ENCODE measurements at places on chromosomes 7 and 10. TPM values are rescaled to one million over a fixed set of nuclear protein-coding genes. Genes with fewer than 3 reads are reported as not detected.

Gene C10orf67
- total RNA-seq = 0.11 TPM

DNA sequence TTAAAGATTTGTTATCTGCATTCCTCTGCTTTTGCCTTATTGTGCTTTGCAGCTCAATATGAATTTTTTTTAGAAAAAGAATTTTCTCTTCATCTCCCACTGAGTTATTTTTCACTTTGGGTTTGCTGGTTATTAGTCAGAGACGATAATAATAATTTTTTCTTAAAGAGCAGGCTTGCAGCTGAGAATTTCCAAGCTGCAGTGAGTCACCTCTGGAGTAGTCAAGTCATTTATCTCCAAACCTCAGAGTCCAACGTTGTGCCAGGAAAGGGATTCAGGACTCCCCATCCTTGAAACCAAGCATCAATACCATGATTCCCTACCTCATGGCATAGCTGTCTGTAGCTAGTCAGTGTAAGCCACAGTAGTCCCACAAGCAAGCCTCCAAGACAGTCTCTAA is 15.2 kb upstream of the EGR2 start:
- no peaks in the 10 kb centered on the region for H3K36me3 ChIP-seq
- H3K27ac ChIP-seq = no peak overlapping the region
- DNase-seq = no peak
- H3K4me3 ChIP-seq = no peak overlapping the region

- H3K36me3 ChIP-seq = no peaks in the 10 kb centered on the region
- DNase-seq = no peak
- H3K4me3 ChIP-seq = no peak overlapping the region
- H3K27ac ChIP-seq = no peak overlapping the region
These were observed 237.8 kb downstream of the SEMA3E start for GRCh38 chr7:83410989-83411591.

Gene MRC1
- total RNA-seq = 0.11 TPM

DNA sequence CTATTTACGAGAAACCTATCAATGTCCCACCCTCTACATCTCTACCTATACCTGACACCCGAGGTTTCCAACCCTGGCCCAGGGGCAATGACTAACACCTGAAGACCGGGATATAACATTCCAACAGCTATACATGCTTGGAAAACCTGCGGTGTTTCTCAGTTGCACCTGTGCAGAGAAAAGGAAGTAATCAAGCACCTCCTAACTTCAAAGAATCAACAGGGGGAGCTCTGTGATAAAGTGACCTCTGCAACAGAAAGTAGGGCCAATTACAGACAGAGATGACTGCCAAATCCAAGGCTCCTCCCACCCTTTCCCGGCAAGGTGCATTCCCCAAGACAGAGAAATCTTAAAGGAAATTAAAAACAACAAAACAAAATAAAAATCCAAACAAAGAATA is 41.3 kb downstream of the CCDC6 start:
- peaks cover 9% of the 10 kb centered on the region for H3K4me1 ChIP-seq
- no peaks in the 10 kb centered on the region for H3K27me3 ChIP-seq
- H3K27ac ChIP-seq = no peak overlapping the region
- DNase-seq = no peak
- no peaks in the 10 kb centered on the region for H3K36me3 ChIP-seq

- H3K4me3 ChIP-seq = no peak overlapping the region
- no peaks in the 10 kb centered on the region for H3K27me3 ChIP-seq
- H3K4me1 ChIP-seq = no peaks in the 10 kb centered on the region
- DNase-seq = no peak
- H3K36me3 ChIP-seq = no peaks in the 10 kb centered on the region
These were observed 119.3 kb upstream of the PRKCQ start for GRCh38 chr10:6699336-6699735.

Gene EN2
- total RNA-seq = not detected

DNA sequence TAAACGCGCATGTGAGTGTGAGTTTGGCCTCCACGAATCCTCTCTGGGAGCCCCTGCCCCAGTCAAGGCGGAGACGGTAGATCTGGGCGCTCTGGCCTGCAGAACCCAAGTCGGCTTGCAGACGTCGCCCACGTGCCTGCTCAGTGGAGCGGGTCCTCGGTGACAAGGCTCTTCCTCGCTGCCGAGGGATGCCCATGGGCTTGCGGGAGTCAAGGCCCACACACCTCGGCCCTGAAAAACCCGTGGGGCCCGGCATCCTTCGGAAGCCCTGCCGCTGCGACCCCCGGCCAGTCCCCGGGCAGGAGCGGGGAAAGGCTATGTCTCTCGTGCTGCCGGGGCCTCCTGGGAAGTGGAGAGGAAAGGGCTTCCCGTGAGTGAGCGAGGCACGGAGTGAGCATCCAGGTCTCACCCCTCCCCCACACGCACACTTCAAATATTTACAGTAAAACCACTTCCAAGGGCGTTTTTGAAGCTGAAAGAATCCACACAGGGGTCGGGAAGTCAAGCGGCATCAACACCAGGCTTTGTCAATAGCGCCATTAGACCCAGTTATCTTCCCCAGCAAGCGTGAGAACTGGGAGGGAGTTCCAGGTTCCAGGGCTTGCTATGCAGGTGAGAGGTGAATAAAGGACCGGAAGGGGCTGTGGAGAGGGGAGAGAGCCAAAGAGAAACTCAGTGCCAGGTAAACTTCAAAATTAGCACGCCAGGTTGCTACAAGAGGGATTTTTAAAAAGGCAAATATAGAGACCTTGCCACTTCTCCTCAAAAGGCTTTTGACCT is 1.1 kb upstream of the MNX1 start:
- H3K27ac ChIP-seq = no peak overlapping the region
- peak; percentile 77 for DNase-seq
- peaks cover 16% of the 10 kb centered on the region for H3K4me1 ChIP-seq
- peaks cover 96% of the 10 kb centered on the region for H3K27me3 ChIP-seq

Gene AKR1C8
- not detected for total RNA-seq
